ENCODE measurements at places on chromosomes 12 and 14.
A peak's percentile ranks its signal among the peaks of the same experiment; 100 is the strongest.

- DNase-seq: no peak
Measured at GRCh38 chr12:7624478-7624877, 41.2 kb downstream of the APOBEC1 start.

GRCh38 chr14:83960832-83961512 lies 1569.0 kb upstream of the FLRT2 start:
- no peak for DNase-seq

DNA sequence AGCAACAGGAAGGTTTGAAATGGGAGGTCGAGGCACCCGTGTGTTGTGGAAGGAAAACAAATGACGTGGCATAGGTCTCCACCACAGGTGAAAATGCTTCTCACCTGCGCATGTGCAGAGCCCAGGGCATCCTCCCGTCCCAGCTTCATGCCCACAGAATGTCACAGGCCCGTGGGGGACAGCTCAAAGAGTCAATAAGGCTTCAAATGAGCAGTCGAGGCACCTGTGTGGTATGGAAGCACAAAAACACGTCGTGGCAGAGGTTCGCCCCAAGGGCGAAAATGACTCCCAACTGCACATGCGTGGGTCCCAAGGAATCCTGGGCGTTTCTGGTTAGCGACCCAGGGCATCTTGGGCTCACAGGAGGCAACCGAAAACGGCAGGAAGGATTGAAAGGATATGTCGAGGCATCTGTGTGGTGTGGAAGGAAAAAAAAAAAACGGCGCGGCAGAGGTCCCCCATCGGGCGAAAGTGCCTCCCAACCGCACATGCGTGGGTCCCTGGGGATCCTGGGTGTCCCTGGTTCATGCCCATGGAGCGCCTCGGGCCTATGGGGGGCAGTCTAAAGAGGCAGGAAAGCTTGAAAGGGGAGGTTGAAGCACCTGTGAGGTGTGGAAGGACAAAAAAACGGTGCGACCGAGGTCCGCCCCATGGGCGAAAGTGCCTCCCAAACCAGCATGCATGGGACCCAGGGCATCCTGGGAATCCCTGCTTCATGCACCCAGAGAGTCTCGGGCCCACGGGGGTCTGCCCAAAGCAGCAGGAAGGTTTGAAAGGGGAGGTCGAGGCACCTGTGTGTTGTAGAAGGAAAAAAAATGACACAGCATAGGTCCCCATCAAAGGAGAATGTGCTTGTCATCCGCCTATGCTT lies 578.5 kb downstream of the ALG10 start:
- DNase-seq: no peak

- DNase-seq: no peak
Measured at GRCh38 chr14:51396222-51396815, 156.3 kb downstream of the TMX1 start.

DNA sequence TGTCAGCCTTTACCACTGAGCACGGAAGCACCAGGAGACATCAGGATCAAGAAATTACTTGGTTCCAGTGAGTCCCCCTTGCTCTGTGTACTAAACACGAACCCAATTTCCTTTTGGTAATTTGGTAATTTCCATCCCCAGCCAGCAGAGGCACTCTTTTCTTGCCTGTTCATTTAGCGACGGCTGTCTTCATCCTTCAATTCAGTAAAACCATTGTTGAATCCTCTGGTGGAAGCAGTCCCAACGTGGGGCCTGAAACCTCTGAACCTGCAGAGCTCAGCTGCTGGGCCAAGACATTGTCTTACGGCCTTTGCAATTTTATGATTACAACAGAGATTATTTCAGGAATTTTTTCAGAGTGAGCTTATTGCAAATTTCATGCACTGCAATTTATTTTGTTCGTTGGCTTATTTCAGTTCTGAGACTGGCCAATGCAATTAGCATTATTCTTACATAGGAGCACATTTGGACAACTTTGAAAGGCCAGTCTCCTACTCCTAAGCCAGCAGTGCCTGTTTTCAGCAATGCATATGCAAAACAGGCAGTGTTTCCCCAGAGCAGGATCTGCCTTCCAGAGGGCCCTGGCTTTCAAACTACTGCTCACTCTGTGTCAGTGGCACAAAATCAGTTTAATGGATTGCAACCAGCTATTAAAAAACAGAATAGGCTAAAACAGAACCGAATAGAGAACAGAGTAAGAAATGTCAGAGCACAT lies 372.9 kb upstream of the TMEM132C start:
- DNase-seq: no peak

DNA sequence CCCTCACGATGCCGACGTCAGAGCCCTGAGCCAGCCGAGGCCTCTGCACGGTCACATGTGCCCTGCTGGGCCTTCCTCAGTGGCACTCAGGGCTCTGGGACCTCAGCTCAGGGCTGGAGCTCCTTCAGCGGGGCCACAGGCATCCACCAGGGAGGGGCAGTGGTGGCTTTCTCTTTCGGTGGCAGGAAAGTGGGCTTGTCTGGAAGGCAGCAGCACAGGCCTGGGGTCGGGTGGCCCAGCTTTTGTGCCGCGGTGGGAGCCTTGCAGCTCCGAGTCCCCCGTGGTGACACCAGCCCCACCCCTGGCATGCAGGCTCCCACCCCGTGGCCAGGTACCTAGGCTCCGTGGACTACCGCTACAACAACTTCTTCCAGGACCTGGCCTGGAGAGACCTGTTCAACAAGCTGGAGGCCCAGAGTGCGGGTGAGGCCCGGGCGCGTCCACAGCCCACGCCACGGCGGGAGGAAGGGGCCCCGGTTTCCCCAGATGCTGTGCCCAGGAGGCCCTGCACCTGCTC lies 14.2 kb upstream of the TEX22 start:
- no peak for DNase-seq

DNA sequence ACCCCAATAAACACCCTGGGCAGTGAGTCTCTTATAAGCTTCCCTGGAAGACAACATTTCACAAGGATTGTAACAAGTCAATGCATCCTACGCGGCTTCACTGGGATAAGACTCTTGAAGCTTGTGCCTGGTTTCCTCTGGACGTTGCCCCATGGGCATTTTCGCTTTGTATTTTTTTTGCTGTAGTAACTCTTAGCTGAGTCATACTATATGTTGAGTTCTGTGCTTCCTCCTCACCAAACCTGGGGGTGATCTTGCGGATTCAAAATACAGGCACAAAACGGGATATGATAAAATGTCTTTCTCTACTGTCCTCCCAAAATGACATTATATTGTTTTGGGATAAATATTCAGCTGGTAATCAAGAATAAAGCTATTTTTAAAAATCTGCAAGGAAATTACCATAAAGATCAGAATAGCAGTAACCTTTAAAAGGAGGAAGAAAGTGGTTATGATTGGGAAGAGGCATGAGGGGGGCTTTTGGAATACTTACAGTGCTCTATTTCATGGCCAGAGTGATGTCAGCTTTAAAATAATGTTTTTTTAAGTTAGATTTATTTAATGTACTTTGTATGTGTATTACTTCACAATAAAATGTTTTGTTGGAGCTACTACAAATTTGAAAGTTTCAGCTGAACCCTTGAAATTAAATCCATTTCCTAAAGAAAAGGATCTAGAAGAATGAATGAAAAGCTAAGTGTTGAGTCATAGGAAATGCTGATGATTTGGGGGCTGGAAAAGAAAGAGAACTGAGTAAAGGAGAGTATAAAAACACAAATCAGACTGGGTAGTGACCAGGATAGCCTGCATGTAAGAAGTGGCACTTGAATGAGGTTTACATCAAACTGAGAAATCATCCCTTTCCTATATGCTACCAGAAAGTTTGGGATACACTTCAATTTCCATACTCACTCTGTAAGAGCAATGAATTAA lies 14.7 kb downstream of the BTBD7 start:
- no peak for DNase-seq

DNA sequence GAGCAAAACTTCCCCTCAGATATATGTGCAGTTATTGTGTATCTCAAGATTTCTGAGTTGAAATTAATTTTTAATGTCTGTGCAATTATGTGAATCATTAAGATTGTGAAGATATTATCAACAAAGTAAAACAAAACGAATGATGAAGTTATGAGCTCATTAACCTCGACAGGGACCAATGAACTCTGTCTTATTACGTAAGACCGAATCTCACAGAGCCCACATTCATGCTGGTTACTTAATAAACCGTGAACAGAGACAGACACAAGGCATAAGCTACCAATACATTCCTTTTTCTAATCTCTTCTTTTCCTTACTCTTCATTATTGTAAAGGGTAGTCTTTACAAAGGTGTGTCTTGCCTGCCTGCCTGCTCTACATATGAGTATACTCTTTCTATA lies 568.7 kb downstream of the RPS29 start:
- no peak for DNase-seq

GRCh38 chr12:90627180-90627896 lies 327.6 kb downstream of the CCER1 start:
- DNase-seq: no peak

GRCh38 chr12:27852117-27852516 lies 72.1 kb upstream of the MANSC4 start:
- DNase-seq: no peak

DNA sequence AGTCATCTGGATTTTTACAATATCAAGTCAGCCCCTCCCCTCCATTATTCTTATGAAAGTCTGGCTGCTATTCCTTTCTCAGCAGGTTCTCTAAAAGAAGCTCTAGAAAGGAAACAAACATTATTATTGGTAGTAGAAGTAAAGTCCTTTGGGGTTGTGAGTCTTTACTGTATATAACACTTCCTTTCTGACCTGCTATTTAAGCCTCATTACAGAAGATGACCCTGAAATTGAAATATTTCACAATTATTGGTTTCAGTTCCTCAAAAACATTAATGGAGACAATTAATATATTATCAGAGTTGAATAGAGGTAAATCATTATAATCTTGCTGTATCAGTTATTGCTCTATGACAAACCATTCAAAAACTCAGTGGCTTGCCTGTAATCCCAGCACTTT lies 19.3 kb downstream of the PLEKHA5 start:
- DNase-seq: no peak

DNA sequence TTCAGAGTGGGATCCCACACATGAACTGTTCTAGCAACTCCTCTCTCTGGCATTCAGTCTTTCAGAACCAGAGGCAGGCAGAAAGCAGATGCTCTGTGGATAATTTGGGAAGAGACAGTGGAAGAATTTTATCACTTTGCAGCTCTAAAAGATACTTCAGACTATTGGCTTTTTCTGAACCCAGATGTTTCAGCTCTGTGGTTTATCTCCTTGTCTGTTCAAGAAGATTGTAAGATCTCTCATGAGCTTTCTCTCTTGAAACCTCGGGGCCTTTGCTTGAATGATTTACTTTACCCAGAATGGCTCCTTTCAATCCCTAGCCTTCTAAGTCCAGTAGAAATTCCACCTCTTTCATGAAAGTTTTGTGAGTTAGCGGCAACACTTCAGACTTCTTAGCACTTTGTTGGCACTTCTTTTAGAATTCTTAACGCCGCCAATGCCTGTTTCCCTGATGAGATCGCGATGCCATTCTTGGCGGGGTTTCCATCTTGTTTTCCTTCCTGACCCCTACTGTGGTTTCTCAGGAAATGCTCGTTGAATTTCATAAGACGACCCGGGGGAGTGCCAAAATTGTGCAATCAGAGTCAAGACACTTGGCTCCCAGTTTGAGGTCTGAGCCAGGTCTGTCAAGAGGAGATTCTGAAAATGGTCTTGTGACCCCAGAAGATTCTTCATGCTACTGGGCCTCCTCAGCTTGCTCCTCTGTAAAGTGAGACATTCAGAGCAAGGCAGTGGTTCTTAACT lies 107.0 kb upstream of the PRICKLE1 start:
- DNase-seq: no peak

GRCh38 chr14:67503331-67503730 lies 14.8 kb upstream of the TMEM229B start:
- DNase-seq: no peak

DNA sequence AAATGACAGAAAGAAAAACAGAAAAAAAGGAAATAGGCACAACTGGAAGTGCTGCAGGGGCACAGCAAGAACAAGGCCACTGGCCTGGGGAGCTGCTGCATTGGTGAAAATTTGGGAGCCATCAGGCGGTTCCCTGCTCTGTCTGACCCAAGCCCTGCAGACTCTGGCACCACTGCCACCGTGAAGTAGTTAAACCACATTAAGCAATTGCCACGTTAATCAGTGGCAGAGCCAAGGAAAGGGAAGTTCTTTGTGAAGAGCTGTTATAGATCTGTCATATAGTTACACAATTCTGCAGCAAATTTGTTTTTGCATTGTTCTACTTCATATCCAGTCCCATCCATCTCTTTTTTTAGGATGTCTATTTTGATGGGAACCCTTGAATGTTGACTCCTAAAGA lies 915.3 kb downstream of the FSCB start:
- DNase-seq: no peak

DNA sequence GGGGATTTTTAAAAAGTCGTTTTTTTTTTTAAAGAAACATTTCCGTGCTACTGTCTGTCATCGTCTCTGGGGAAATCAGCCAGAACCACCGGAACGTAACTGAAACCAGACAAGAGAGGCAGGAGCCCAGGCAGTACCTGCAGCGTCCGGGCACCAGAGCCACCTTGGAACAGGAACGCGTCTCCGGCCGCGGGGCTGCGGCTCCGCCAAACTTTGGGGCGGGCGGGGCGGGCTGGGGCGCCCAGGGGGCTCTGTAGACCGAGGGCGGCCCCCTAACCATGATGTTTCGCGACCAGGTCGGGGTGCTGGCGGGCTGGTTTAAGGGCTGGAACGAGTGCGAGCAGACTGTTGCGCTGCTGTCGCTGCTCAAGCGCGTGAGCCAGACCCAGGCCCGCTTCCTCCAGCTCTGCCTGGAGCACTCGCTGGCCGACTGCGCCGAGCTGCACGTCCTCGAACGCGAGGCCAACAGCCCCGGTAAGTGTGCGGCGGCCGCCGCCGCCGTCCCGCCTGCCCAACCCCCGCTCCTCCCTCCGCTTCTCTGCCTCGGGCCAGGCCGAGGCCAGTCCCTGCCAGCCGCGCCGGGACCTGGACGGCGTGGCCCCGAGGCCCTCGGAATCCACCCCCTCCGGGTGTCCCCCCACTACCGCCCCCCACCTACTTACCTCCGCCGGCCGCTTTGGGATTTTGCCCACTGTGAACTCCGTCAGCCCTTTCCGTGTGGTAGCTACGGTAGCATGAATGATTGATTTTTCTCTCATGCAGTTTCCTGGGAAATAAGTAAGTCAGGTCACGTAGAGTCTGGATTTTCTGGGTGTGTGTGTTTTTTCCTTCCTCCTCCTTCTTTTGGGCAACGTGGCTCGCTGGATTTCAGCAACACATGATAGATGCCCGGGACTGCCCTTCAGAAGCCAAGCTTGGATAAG lies 972 bp downstream of the SAMD4A start:
- DNase-seq: peak; percentile 56

DNA sequence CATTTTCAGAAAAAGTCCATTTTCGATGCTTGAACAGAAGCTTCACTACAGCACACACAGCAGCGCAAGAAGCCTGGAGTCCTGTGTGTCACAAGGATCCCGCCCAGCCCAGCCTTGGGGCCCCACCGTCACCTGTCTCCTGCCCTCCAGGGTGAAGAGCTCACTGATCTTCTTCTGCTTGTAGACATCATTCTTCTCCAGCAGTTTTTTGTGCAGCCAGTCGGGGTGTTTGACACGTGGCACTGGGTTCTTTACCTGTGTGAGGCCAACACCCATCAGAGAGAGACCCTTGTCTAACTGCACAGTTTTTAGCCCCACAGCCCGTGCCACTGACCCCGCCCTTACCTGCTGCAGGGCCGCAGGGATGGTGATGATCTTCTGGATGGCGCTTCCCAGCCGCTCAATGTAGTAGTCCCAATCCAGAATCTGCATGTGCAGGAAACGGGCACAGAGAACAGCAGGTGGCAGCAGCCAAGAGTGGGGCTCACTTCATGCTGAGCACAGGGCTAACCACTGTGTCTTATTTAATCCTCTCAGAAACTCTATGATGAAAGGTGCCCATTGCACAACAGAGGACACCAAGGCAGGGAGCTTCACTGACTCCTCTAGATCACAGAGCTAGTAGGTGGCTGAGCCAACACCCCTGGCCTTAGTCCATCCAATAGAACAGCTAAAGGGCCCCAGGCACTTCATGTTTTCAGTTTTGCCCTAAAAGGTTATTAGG lies 30.0 kb downstream of the POLE start:
- no peak for DNase-seq
